DMS79 treated with DMSO at 0.1 percent for 48 hours (cell line): ENCODE measurements at places on chromosomes 5 and 9.

GRCh38 chr9:89254773-89255125, 56.2 kb upstream of the CKS2 start:
- DNase-seq, result peak; percentile 2

DNA sequence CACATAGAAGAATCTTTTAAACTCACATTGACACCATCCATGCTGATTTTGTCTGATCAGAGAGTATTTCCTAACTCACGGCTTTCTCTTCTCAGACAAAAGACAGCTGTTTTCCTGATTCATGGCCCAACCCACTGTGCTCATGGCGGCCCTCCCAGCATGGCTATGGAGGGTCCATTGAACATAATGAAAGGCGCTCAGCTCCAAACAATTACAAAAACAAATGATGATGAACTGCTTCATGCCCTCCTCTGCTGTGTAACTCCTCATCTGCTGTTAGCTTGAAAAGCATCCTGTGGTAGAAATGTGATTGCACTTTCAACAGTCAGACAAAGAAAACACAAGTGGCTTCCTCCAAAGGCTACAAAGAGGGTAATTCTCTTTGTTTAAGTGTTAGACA, 673.8 kb downstream of the PRELID2 start:
- no peak for DNase-seq

- no peak for DNase-seq
Measured at GRCh38 chr9:121194730-121195129, 6.9 kb downstream of the RAB14 start.

- DNase-seq, result no peak
Measured at GRCh38 chr5:150067405-150067960, 18.9 kb downstream of the CSF1R start.

DNA sequence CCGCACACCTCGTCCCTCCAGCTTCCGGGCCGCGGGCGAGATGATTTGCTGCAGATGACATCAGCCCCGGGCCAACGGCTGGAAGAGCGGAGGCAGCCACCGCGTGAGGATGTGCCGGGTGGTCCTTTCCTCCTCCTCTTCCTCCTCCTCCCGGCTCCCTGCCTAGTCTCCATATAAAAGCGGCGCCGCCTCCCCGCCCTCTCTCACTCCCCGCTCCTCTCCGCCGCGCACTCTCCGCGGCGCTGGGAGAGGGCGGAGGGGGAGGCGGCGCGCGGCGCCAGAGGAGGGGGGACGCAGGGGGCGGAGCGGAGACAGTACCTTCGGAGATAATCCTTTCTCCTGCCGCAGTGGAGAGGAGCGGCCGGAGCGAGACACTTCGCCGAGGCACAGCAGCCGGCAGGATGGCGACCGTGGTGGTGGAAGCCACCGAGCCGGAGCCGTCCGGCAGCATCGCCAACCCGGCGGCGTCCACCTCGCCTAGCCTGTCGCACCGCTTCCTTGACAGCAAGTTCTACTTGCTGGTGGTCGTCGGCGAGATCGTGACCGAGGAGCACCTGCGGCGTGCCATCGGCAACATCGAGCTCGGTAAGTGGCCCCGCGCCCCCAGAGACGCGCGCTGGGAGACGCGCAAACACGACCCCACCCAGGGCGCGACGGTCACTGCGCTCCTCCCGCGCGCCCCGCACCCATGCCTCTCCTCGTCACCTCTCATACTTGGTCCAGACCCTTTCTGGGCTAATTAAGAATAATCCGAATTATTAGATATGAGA, at the start of gene MAP1B:
MAP1B (plus strand) TSS at position 345 of the 770 bp plus-strand sequence; CDS start at position 402, 57 bp downstream.
- DNase-seq, result peak; percentile 59

DNA sequence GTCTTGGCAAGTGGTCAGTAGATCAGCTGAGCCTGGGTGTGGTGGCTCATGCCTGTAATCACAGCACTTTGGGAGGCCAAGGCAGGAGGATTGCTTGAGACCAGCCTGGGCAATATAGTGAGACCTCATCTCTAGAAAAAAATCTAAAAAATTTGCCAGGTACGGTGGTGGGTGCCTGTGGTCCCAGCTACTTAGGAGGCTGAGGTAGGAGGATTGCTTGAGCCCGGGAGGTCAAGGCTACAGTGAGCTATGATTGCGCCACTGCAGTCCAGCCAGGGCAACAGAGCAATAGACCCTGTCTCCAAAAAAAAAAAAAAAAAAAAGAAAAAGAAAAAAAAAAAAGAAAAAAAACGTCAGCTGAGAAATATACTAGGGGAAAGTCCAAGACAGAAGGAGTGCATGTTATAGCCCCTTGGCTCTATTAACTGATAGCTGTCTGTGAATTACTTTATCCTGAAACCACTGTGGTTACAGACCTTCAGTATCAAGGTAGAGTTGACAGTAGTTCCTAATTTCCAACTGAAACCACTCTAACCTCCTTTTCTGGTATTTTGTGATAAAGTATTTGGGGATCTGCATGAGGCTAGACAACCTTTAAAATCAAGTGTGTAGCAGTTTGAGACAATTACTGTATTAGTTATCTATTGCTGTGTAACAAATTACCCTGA, 2.3 kb upstream of the INIP start:
- no peak for DNase-seq

- no peak for DNase-seq
Measured at GRCh38 chr5:64874753-64875152, 106.0 kb downstream of the CWC27 start.

- no peak for DNase-seq
Measured at GRCh38 chr5:173823721-173824567, 64.2 kb upstream of the CPEB4 start.

- DNase-seq, result no peak
Measured at GRCh38 chr9:114237247-114237646, 81.9 kb downstream of the COL27A1 start.

GRCh38 chr9:136643596-136644342, 18.9 kb upstream of the EGFL7 start:
- DNase-seq, result no peak

- no peak for DNase-seq
Measured at GRCh38 chr5:169089343-169089742, 211.6 kb downstream of the SLIT3 start.

- no peak for DNase-seq
Measured at GRCh38 chr9:87083986-87084385, 136.7 kb upstream of the GAS1 start.

DNA sequence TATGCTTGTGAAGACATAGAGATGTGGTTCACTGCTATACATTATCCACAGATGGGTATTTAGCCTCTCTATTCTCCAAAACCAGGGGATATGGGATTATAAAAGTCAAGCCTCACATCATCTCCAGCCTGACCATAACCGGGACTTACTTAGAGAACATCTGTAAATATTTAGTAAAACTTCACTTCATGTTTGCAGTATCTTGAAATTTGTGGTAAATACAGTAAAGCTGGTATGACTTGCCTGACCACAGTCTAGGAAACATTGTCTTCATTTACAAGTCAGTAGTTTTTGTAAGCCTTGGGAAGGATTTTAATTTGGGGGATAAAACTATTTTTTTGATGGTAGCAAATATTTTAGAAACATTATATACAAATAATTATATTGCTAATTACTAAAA, 64.2 kb downstream of the MAST4 start:
- DNase-seq, result no peak

- no peak for DNase-seq
Measured at GRCh38 chr9:136520053-136520540, 25.8 kb downstream of the NOTCH1 start.

DNA sequence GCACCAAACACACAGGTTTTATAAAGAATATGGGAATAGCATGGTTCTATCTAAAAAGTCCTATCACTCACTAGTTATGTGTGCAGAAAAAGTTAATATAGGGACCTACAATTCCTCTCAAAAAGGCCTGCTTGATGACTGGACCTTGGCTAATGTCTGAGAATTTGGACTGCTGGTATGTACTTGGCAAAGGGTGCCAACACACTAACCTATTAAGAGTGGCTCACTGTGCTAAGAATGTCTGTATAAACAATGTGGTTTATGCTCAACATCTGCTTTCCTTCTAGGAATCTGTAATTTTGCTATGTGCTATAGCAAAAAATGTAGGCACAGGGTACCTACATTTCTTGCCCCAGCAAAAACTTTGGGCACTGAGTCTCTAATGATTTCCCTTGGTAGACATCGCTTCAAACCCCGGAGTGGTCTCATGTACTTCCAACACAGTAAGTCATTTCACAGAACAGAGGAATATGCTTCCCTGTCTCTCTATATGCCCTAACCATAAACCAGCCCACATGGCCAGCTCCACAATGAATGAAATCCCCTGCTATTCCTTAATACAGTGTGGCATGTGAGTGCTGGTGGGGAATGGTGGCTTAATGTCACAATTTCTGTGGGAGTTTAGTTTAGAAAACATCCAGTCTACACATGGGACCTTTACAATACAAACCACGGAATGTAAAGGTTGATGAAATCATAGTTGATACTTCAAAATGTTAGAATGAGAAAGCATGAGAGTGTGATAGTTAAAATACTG, 101.7 kb downstream of the UBAP2 start:
- DNase-seq, result no peak

GRCh38 chr9:137550231-137550621, at the start of gene PNPLA7:
Gene PNPLA7 (minus strand): TSS chr9:137550402. CDS start chr9:137550197, 205 bp downstream.
- DNase-seq, result peak; percentile 83

DNA sequence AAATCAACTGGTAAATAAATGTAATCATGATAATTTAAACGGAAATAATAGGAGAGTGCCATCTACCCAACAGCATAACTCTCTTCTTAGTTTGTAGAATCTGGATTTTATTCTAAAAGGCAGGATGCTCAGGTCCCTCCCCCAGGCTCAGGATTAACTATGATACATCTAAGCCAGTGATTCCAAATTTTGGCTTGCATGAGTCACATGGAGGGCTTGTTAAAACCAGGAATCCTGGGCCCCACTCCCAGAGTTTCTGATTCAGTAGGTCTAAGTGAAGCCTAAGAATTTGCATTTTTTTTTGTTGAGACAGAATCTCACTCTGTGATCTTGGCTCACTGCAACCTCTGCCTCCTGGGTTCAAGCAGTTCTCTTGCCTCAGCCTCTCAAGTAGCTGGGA, 62.3 kb upstream of the ZFR start:
- DNase-seq, result no peak

- DNase-seq, result no peak
Measured at GRCh38 chr9:27053369-27054022, 48.0 kb upstream of the LRRC19 start.
